Activated CD4-positive, alpha-beta T cell treated with anti-CD3 and anti-CD28 coated beads for 36 hours (primary cell): ENCODE measurements at places on chromosomes 11 and 22. TPM values are rescaled to one million over a fixed set of nuclear protein-coding genes. Genes with fewer than 3 reads are reported as not detected.
A peak's percentile ranks its signal among the peaks of the same experiment; 100 is the strongest.

- H3K27me3 ChIP-seq = no peaks in the 10 kb centered on the region
- H3K27ac ChIP-seq = no peak overlapping the region
- H3K4me3 ChIP-seq = no peak overlapping the region
- no peaks in the 10 kb centered on the region for H3K36me3 ChIP-seq
Observed at GRCh38 chr22:38016182-38017151, 32.1 kb upstream of the SOX10 start.

The CCDC73 gene
- total RNA-seq = not detected

DNA sequence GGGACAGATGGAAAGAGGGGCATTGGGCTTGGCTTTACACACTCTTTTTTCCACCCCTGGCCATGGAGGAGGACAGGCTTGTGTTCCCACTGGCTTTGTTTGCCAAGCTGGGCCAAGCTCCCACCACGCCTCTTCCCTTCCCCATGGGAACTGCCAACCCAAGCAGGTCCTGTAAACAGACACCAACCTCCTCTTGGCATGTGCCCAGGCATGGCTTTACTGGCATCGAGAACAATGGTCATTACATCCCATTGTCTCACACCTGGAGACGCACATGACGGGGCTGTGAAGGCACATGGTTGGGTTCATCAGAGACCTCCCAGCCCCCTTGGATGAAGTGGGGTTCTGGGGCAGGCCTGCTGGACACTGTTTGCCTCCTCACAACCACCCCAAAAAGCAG is 11.7 kb downstream of the SEC14L3 start:
- H3K36me3 ChIP-seq = no peaks in the 10 kb centered on the region
- H3K4me3 ChIP-seq = no peak overlapping the region
- DNase-seq = no peak
- peaks cover 11% of the 10 kb centered on the region for H3K27me3 ChIP-seq
- no peaks in the 10 kb centered on the region for H3K4me1 ChIP-seq

GRCh38 chr11:18590571-18590970 is 2.0 kb upstream of the UEVLD start:
- no peaks in the 10 kb centered on the region for H3K27me3 ChIP-seq
- H3K4me1 ChIP-seq = peaks cover 12% of the 10 kb centered on the region
- H3K27ac ChIP-seq = no peak overlapping the region
- no peak for DNase-seq

The CRELD2 gene
- 15.2 TPM for total RNA-seq

- no peaks in the 10 kb centered on the region for H3K4me1 ChIP-seq
- H3K27me3 ChIP-seq = peaks cover under 1% of the 10 kb centered on the region
Observed at GRCh38 chr11:8309862-8310261, 46.2 kb upstream of the LMO1 start.

The KBTBD4 gene
- total RNA-seq = 11.9 TPM

GRCh38 chr11:103542851-103543250 is 433.6 kb downstream of the DYNC2H1 start:
- no peaks in the 10 kb centered on the region for H3K27me3 ChIP-seq
- DNase-seq = no peak
- no peak overlapping the region for H3K4me3 ChIP-seq
- no peaks in the 10 kb centered on the region for H3K36me3 ChIP-seq

The CWC15 gene
- total RNA-seq = 74.7 TPM

- H3K4me1 ChIP-seq = peaks cover 91% of the 10 kb centered on the region
- DNase-seq = peak; percentile 52
- peak overlapping the region; percentile 82 for H3K27ac ChIP-seq
- no peak overlapping the region for H3K4me3 ChIP-seq
- no peaks in the 10 kb centered on the region for H3K27me3 ChIP-seq
Observed at GRCh38 chr22:30312053-30312452, 14.7 kb downstream of the TBC1D10A start.
